ENCODE measurements at places on chromosomes 4 and X.

GRCh38 chrX:13755254-13755653 lies 20.7 kb downstream of the OFD1 start:
- no peak for DNase-seq

DNA sequence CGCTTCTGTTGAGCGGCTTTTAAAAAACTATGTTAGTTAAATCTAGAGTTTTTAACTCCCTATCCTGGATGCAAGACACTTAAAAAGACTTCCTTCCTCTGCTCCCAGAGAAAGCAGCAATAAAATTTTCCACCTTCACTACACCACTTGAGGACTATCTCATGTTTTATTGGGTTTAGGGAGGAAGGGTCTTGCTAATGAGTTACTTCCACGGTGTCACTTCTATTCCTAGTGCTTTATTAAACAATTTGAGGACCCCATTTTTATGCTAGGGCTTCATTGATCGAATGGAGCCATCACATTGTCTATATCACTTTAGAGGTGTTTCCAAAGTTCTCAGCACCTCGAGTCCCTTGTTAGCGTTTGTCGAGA lies 3.7 kb upstream of the STIM2 start:
- DNase-seq, result no peak

DNA sequence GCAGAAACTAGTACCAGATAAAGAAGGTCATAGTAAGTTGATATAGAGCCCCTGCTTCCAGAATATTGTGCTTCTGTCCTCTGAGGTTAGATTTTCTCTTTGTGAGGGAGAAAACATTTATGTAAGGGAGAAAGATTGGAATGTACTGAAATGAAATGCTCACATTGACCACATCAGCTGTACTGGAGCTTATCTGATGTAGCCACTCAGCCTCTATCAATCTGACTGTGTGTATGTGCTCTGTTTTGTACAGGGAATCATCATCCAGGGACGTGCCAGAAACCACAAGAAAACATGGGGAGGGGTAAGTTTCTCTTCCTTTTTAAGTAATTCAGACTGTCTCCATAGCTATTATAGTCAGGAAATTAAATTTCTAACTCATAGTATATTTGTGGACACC lies 56.8 kb downstream of the PRRG1 start:
- no peak for DNase-seq

GRCh38 chr4:184163813-184164212 lies 53.9 kb downstream of the ENPP6 start:
- DNase-seq, result no peak

- no peak for DNase-seq
These were observed 30.2 kb upstream of the SPON2 start for GRCh38 chr4:1202526-1203011.

GRCh38 chr4:42391981-42392380 lies 5.3 kb upstream of the SHISA3 start:
- no peak for DNase-seq

DNA sequence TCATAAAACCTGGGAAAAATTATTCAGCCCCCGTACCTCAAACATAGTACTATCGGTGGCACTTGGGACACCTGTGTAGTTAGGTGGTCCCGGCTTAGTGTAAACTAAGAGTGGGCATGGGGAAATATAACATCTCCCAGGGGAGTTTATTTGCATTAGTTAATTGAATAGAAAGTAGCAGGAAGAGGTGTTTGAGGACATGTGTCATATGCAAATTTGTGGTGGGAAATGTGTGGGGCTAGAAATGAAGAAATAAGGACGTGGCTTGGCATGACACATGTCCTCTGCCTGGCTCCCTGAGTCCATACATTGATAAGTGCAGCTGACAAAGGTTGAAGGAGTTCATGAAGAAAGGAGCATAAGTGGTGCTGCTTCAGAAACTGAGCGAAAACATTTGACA lies 483.6 kb downstream of the SH2D1A start:
- no peak for DNase-seq

GRCh38 chr4:182978152-182978827 lies 61.1 kb upstream of the DCTD start:
- no peak for DNase-seq

- DNase-seq, result no peak
These were observed 38.6 kb downstream of the TNIP3 start for GRCh38 chr4:121125498-121125885.

- no peak for DNase-seq
These were observed 384.6 kb downstream of the IDS start for GRCh38 chrX:149120459-149120858.

GRCh38 chr4:97110506-97110905 lies 1032.8 kb downstream of the STPG2 start:
- no peak for DNase-seq

DNA sequence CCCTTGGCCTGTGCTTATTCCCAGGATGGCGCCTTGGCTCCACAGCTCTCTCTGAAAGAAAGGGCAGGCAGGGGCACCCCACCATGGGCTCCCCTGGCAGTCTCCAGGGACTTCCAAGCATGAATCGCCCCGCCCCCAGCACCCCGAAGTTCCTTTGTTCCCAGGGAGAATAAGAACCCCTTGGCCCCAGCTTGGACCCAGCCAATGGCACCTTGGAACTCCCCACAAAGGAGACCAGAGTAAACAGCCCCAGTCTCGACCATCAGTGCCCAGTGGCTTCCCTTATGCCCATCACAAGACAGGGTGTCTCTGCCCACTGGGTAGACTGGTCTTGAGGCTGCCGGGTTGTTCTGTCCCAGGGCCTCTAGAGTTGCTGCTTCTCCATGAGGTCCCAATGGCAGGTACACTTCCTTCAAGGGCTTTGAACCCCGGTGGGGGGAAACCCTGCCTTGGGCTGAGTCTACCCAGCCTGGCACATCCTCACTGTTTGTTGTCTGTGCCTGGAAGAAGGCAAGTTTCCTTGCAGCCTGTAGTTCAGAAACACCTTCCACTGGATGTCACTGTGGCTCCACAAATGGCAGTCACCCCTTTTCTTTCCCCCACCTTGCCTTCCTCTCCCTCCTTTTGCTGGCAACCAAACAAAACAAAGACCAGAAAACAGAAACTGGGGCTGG lies 30.8 kb downstream of the NBDY start:
- no peak for DNase-seq

DNA sequence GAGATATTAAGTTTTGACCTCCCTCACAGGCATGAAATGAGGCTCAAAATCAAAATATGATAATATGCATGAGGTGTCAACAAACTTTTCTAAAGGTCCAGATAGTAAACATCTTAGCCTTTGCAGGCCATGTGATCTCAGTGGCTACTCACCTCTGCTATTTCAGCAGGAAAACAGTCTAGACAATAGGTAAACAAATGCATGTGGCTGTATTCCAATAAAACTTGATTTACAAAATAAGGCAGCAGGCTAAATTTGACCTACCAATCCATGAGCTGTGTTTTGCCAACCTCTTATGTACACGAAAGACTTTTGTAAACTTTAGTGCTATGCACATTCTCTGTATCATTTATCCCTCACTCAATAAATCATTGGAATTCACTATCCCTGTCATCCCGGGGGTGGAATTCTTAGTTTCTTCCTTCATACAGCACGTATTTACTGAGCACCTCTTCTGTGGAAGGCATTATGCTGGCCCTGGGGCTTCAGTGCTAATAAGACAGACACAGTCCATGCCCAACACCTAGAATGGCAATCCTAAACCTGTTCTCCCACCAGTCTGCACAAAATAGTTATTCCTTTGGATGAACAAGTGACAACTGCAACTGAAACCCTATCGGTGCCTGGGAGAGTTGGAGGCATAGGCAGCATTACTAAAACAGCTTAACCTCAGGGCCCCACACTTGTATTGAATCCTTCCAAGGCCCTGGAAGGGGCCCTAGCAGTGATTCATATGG lies 19.9 kb downstream of the MAGEB17 start:
- no peak for DNase-seq

DNA sequence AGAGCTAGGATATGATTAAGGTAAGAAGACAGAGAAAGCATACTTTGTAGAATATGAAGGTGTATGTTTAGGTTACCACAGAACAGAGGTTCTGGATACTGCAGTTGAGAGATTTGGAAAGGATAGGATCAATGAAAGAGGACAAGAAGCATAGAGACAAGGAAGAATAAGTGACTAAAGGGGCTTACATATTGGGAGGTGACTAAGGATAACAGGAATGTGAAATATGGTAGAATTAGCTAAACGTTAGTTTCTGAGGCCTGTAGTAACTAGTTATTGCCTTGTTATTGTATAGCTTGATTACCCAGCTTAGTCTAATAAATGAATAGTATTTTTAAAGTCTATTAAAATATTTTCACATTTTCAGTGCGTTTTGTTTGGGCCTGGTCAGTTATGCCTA lies 38.2 kb downstream of the CENPI start:
- no peak for DNase-seq

DNA sequence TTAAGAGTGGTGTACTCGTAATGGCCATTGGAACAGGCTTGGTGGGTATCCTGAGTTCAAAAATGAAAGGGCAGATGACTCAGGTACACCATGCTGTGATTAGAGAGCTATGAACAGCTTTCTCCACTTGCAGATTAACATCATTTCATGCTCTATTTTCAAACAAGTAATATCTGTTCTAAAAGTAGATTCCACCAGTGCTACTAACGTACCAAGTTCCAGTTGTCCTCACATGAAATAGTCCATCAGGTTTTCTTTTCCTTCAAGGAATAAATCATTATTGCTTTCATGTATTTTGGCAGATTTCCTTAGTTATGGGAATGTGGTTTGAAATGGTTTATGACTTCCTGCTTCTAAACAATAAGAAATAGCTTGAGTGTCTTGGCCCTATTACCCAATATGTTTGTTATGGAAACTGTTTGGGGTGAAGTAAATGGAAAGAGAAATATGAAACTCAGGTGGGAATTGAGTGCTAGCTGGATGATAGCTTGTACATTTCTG lies 49.9 kb downstream of the PCDH7 start:
- no peak for DNase-seq

DNA sequence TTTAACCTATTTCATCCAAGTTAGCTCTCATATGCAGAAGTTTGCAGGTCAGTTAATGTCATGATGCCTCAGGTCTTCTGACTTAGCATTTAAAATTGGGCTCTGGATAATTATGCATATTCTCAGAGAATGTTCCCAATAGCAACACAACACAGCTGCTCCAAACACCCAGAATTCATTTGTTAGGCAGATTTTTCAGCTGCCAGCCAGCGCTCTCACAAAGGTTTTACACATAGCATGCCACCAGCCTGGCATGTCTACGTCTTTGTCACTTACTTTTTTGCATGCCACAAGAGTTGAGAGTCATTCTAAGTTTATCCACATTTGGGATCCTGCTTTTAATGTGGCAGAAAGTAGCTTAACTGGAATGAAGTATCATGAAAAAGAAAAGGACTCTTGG lies 84.8 kb downstream of the LIMCH1 start:
- no peak for DNase-seq

DNA sequence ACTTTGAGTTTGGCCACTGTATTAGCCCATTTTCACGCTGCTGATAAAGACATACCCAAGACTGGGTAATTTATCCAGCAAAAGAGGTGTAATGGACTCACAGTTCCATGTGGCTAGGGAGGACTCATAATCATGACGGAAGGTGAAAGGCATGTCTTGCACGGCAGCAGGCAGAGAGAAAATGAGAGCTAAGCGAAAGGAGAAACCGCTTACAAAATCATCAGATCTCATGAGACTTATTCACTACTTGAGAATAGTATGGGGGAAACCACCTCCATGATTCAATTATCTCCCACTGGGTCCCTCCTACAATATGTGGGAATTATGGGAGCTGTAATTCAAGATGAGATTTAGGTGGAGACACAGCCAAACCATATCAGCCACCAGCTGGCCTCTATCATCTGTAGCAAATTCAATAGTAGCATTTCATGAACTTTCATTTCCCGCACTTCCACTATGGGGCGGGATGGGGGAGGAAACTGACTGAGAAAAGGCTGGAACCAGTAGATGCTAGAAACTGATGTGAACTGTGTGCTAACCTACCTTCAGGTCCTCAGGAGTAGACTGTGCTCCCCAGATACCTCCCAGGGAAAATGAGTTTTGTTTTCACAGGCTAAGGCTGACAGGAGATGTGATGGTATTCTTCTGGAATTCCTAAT lies 35.3 kb upstream of the LGI2 start:
- DNase-seq, result no peak

DNA sequence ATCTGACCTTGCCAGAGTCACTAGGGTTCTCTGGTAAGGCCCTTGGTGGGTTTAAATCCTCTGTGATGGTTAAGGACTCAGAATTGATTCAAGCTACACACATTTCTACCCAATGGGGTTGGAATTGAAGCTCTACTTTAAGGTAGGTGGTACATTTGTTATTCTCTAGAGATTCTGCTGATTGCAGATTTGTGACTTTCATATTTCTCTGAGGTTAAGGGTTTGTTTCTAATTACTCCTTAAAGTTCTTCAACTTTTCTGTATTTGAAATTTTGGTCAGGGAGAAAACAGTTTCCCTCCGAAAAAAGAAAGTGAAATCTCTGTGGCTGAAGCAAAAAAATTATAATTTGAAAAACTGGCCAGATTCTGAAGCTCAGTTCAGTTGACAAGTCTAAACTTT lies 25.8 kb upstream of the USP46 start:
- no peak for DNase-seq

- DNase-seq, result no peak
These were observed 5.8 kb upstream of the CDKN2AIP start for GRCh38 chr4:183438458-183439113.

DNA sequence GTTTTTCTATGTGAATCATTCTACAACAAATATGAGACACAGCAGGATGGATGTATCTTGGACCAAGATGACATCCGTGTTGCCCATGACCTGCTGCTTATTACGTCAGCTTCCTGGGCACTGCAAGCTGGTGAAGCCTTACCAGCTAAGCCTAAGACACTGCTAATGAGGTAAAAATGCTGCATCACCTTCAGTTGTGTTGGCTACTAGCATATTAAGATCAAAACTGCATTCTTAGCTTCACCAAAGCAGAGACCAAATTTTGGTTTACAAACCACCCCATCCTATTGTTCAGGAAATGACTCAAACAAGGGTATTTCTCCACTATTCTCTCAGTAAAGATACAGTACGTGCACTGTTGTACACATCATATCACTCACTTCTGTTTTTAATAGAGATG lies 50.3 kb downstream of the MAML3 start:
- no peak for DNase-seq

GRCh38 chr4:8478371-8478770 lies 37.8 kb downstream of the TRMT44 start:
- no peak for DNase-seq

- DNase-seq, result no peak
These were observed 260.1 kb upstream of the FTHL17 start for GRCh38 chrX:31331928-31332327.

DNA sequence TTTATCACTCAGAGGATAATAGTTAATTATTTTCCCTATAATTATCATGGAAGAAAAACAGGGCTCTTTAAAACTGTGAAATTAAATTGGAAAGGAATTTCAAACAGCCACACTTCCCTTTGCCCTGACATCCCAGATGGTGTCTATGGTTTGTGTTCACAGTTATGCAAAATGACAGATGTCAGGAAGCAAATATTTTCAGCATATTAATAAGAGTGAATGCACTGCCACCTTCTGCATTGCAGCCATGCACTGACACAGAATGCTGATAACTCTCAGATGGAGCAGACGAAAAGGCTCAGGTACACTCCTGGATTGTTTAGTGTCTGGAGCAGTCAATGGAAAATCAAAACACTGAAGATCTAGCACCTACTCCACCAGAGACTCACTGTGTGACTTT lies 57.6 kb downstream of the RWDD4 start:
- no peak for DNase-seq

- DNase-seq, result no peak
These were observed 55.2 kb upstream of the TBC1D9 start for GRCh38 chr4:140811429-140811828.

GRCh38 chrX:24399550-24399949 lies 39.1 kb downstream of the SUPT20HL1 start:
- no peak for DNase-seq

GRCh38 chrX:114162068-114162735 lies 421.7 kb upstream of the HTR2C start:
- no peak for DNase-seq

- peak; percentile 62 for DNase-seq
These were observed 58.6 kb upstream of the ZC4H2 start for GRCh38 chrX:65034668-65035445.

All from stimulated activated CD8-positive, alpha-beta memory T cell treated with anti-CD3 and anti-CD28 coated beads, Interleukin-7, amount 100 ng/mL, for 1 hour (primary cell).